ENCODE measurements at places on chromosomes 2 and 18.

GRCh38 chr2:64860276-64860885 is 128.8 kb upstream of the SLC1A4 start:
- no peak for DNase-seq

DNA sequence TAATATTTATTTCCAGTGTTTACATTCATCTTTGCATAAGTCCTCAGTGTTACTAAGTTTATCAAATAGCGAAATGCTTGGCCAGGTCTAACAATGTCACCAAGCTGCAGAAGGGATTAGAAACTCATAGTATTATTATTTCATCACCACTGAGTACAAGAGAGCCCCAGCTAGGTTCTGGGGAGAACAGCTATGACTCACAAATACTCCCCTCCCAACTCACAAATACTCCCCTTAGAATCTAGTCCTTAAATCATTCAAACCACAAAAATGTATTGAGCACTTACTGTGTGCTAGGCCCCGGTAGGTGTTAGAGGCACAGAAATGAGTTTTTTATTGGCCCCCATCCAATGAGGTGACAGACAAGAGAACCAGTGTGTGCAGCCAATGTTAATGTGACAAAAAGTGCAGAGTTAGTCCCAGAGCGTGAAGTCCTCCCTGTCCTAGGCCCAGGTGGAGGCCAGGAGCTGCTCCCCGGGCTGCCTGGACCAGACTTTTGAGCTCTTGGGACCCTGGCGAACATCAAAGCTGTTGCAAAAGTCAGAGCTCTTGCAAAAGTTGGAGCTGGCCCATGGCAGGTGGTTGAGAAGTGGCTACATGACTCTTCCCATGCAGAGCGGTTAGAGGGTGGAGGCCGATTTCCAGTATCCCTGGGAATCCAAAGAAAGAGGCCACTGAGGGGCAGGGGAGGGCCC is 9.8 kb downstream of the STEAP3 start:
- DNase-seq: no peak

GRCh38 chr2:148971547-148971946 is 67.0 kb upstream of the LYPD6B start:
- DNase-seq: no peak

GRCh38 chr2:100184055-100184737 is 41.8 kb upstream of the AFF3 start:
- no peak for DNase-seq

DNA sequence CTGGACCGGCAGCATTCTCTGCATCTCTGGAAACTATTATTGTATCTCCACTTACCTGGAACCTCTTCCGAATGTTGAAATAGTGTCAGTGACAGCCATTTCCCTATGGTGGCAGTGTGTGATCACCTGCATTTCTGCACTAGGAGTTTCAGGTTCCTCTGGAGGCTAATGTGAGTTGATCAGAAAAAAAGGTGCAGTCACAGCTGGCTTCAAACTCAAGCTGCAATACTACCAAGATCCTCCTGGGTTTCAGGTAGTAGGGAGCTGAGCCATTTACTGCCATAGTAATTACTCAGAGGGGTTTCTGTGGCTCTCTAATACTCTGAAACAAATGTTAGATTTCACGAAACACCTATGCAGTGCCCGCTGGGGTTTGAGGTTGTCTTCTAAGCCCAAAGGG is 183.5 kb upstream of the OSR1 start:
- DNase-seq: no peak

- DNase-seq: no peak
Observed at GRCh38 chr2:238102865-238103264, 2.7 kb downstream of the ESPNL start.

GRCh38 chr18:2526329-2526728 is 45.0 kb downstream of the METTL4 start:
- DNase-seq: no peak

DNA sequence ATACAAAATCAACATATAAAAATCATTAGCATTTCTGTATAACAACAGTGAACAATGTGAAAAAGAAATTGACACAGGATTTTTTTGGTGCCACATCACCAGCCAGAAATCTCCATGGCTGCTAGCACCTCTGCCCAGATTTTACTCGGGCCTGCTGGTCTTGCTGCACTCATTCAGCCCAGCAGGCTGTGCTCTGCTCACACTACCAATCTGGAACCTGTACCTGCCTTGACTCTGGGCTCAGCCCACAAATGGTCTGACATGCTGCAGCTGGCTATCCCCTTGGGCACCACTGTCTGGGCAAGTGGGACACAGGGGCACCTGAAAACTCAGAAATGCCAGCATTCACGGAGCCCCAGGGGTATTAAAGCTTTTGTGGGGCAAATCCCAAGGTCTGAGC is 392.5 kb upstream of the NRXN1 start:
- DNase-seq: no peak

DNA sequence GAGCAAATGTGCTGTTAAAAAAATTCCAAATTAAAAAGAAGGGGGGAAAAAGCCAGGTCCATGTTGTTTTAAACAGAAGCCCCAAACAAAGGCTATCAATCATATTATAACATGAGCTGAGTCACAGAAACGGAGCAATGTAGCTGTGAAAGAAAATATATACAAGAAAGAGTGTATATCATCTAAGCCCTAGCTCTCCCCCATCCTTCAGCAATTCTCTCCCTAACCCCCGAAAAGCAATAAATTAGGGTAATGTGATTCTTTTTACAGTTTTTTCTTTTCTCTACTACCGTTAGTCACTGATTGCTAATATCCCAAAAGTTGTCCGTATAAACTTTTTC is 25.3 kb downstream of the FEZ2 start:
- DNase-seq: no peak

DNA sequence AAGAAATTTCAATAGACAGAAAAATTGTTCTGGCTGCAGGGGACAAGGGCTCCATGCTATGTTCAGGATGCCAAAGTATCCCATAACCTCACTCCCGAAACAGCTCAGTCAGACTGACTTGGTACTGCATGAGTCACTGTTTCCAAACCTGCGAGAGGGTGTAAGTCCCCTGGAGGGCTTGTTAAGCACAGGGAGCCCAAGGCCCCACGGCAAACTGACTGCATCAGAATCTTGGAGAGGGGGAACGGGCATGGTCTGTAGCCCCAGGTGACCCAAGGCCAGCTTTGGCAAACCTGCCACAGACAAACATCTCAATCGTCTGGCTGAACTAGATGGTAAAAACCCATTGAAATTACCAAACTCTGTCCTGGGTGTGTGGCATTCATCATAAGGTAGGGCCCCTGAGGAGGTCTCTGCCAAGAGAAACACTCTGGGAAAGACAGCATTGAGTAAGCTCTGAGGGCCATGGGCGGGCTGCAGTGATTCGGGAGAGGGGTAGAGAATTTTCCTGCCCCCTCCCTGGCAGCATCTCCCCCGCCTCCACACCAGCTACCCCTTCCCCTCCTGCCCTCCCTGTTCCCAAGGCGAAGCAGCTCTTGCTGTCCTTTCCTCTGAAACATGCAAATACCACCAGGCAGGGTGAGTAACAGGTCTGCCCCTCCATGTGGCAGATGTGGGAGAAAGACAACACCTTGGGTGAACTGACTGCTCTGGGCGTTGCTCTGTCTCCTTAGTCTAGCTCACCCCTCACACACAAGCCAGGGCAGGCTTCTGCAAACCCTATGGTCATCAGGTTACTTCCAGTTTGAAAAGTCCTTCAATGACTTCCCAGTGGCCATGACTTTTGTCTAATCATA is 274.7 kb upstream of the SIX2 start:
- DNase-seq: no peak

DNA sequence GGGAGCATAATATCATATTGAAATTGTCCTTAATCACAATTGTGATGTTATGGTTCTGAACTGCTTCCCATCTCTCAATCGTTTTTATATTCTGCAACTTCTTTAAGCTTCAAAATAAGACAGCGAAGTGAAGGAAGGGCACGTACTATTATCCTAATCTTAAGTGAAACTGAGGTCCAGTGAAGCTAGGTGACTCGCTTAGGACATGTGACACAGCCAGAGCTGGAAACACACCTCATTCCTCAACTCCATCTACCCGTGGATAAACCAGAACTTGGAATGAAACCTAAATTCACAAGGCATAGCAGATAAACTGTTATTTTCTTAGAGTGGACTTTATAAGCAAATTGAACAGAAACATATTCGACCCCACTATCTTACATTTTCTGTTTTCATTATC is 191.2 kb upstream of the PXDN start:
- no peak for DNase-seq

GRCh38 chr2:75379476-75380210 is 180.3 kb upstream of the TACR1 start:
- no peak for DNase-seq

DNA sequence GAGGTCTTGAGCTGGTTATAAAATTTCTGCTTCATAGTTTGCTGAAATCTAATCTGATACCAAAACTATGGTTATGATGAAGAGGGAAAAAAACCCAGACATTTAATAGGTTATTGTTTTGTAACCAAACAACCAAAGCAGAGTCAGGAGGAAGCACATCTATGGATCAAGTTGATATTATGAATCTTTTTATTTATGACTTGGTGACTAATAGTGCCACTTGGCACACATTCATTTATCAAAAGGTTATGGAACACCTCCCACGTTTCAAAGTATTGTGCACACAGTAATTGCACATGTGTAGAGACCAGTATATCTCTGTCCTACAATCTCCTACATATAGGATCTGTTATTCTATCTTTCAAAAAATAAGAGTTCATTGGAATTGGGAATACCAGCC is 93.0 kb downstream of the DPP4 start:
- DNase-seq: no peak

DNA sequence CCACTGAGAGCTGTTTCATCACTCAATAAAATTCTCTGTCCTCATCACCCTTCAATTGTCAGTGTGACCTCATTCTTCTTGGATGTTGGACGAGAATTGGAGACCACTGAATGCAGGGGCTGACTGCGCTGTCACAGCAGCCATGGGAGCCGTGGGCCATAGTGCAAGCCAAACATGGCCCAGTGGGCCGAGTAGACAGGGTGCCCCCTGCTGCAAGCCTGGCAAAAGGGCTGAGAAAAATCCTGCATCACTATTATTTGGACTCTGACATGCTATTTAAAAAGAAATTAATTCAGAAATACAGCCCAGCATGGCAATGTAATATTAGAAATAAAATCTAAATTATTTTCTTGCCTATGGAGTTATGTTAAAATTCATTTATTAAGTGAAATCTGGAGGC is 67.8 kb upstream of the FAM98A start:
- DNase-seq: no peak

- no peak for DNase-seq
Observed at GRCh38 chr2:174673876-174674275, 76.3 kb upstream of the WIPF1 start.

GRCh38 chr2:238696786-238697185 is 151.1 kb upstream of the TWIST2 start:
- DNase-seq: no peak

- no peak for DNase-seq
Observed at GRCh38 chr18:46311491-46311890, 207.3 kb downstream of the HAUS1 start.

- peak; percentile 46 for DNase-seq
Observed at GRCh38 chr2:240622531-240623235, 2.6 kb upstream of the GPR35 start.

- DNase-seq: no peak
Observed at GRCh38 chr2:204483608-204484081, 61.6 kb upstream of the PARD3B start.

DNA sequence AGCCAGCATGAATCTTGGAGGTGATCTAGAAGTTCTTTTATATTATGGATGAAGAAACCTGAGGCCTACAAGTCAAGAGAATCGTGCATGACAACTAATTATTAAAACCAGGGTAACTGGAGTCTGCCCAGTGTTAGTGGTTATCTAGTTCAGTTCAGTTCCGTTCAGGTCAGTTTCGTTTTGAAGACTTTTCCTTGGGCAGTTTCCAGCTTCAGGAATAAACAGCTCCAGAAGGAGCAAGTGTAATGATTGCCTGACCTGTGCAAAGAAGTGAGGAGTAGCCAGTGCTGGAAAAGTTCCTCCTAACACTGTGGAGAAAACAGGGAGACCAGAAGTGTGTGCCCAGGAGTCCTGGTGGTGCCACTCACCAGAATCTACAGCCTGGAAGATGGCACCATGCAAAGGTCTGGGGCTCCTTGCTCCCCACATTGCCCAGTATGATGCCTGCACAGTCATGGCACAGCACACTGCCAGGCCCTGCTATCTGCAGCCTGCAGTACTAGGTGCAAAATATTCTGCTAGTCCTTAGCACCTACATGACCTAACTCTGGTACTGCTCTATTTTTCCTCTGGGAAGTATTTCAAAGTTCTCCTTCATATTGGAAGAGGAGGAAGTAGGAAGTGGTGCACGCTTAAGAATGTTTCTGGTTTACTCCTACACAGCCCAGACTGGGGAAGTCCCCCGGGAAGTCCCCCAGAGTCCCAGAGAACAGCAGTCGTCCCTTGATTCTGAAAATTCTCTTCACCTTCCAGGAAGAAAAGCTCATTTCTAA is 65.8 kb downstream of the SUMO1 start:
- DNase-seq: peak; percentile 20

DNA sequence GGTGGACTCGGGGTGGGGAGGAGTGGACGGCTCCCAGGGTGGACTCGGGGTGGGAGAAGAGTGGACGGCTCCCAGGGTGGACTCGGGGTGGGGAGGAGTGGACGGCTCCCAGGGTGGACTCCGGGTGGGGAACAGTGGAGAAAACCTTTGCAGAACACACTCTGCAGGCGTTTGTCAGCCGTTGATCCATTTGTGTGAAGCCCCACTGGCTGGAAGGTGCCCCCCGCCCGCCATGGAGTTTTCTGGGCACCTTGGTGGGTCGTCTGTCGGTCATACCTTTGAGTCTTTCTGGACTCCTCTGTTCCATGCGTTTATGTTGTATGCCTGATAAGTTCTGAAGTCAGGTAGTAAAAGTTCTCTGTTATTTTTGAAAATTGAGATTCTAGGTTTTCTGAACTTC is 12.5 kb downstream of the CTDP1 start:
- no peak for DNase-seq

GRCh38 chr2:25639696-25640095 is 33.7 kb downstream of the DTNB start:
- DNase-seq: no peak

DNA sequence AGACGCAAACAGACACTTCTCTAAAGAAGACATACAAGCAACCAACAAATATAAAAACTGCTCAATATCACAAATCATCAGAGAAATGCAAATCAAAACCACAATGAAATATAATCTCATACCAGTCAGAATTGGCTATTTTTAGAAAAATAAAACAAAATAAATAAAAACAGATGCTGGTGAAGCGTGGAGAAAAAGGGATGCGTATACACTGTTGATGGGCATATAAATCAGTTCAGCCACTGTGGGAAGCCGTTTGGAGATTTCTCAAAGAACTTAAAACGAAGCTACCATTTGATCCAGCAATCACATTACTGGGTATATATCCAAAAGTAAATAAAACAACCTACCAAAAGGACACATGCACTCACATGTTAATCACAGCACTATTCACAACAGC is 206.2 kb downstream of the HNMT start:
- no peak for DNase-seq

GRCh38 chr2:54000524-54000923 is 29.7 kb upstream of the PSME4 start:
- DNase-seq: no peak

DNA sequence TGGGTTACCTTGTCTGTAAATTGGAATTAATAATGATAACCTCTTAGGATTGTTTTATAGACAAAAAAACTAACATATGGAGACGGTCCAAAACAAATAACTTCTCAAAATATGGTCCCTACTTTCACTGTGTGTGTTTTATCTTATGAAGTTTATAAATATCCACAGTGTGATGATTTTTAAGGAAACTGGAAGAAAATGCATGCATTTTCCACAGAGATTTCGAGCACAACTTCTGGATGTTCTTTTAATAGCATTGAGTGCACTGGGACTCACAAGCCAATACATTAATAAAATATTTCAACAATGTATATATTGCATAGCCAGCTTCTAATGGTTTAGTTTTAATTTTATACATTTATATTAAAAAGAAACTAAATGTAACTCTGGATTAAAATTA is 87.9 kb upstream of the SPHKAP start:
- no peak for DNase-seq

All from stimulated activated CD4-positive, alpha-beta T cell treated with anti-CD3 and anti-CD28 coated beads, Interleukin-12 subunit alpha, Interleukin-12 subunit beta, amount 100 ng/mL, for 4 hours (primary cell).